ENCODE measurements at places on chromosomes 4 and X.
A peak's percentile ranks its signal among the peaks of the same experiment; 100 is the strongest.

DNA sequence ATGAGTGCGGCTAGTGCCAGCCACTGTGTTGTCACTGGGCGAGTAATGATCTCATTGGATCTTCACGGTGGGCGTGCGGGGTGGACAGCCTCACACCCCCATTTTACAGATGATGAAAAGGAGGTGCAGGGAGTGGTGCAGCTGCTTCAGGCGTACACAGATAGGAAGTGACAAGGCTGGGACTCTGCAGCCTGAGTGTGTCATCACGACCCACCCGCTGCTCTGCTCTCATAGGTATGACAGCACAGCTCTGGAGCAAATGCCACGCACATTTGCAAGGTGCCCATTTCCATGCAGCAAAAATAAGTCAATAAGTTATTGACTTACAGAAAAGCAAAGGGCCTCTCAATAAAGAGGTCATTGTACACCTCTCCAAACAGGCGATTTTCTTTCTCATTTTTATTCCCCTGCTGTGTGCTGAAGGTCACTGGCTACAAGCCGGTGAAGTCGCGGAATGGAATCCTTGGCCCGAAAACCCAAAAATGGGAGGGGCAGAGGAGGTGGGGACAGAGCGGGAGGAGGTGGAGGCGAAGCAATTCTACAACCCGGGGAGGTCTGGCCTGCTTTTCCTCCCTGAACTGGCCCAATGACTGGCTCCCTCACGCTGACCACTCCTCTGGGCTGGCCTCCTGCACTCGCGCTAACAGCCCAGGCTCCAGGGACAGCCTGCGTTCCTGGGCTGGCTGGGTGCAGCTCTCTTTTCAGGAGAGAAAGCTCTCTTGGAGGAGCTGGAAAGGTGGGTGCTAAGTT is at the start of gene SOD3:
Gene SOD3 (plus strand): TSS at position 658 of the 750 bp plus-strand sequence. CDS start 3,949 bp downstream, outside the sequence.
- DNase-seq, result peak; percentile 58

- DNase-seq, result no peak
These were observed 87.7 kb downstream of the RLIM start for GRCh38 chrX:74526764-74527163.

DNA sequence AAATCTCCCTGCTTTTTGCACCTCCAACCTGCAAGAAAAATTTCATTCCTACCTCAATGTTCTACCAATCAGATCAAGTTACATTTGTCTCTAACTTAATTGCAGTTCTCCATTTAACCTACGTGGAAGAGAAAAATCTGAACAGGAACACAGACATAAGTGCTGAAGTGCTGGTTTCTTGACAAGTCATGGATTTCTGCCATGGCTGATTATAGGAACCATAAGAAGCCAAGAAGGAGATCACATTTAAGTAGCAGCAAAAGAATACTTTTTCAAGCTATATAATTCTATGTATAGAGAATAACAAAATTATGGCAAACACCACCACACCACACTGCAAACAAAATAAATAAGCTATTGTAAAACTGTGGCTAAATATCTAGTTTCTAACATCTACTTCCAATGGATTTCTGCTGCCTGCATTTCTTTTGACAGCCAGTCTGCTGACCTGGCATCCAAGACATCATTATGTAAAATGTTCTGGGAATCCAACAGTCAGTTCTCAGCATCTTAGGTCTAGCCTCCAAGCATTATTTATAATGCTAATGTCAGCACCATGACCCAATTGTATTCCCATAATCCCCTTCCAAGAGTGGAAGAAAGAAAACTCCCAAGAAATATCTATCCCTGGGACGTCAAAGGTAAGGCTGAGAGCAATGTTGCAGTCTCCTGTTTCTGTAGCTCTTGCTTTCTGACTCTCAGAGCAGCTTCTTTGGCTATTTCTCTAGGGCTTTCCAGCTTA is 50.8 kb upstream of the GAB1 start:
- no peak for DNase-seq

GRCh38 chr4:104210420-104210819 is 284.3 kb downstream of the CXXC4 start:
- no peak for DNase-seq

DNA sequence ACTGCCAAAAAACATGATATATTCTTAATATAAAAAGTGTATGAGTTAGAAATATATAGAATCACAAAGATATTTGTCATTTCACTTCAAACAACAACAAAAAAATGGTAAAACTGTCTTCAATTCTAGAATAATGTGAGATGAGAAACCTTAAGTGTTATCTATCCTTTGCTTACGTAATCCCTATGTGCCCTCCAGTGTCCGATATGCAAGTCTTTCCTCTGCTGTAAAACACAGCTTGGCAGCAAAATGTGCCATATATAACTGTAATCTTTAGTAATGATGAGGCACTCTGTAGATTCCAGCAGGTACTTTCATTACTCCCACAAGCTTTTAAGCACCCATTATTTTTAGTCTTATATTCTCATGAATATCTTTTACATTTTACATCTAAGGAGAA is 555.1 kb upstream of the FRG1 start:
- DNase-seq, result no peak

DNA sequence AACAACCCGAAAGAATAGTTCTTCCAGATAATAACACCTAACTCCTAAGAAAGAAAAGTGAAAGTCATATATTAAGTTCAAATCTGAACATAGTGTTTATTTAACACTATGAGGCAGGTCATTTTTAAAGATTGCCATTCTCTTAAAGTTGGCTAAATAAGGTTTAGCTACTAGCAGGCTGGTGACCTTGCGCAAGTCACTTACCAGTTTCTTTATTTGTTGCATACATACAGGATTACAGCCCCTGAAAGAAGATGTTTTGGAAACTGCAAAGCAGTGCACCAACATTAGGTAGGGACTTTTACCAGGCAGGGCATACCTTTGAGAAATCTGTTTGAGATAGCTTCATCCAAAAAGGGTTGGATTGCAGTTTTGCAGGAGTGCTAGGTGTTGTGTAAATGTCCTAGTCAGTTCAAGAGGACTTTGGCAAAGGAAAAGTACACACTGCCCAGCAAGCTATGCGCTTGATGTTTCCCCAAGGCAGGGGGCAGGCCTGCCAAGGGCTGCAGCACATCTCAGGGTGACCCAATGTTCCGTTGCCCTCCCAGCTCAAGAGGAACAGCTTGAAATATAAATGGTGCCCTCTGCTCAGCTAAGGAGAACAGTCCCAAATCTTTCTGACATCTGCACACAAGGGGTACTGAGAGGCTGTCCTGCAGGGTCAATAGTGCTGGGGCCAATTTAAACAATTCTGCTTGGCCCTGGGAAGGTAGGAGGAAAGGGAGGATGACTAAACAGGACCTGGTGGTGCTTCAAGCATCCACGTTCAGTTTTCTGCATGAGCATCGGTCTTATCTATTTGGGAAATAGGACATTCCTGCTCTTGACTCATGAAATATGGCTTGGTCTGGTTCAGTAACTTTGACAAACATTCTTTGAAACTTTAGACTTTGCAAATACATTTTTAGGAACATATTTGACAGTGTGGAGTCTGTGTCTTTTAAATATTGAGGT is 130.8 kb downstream of the COL4A6 start:
- DNase-seq, result no peak

- no peak for DNase-seq
These were observed 194.8 kb upstream of the GPC4 start for GRCh38 chrX:133610056-133610455.

DNA sequence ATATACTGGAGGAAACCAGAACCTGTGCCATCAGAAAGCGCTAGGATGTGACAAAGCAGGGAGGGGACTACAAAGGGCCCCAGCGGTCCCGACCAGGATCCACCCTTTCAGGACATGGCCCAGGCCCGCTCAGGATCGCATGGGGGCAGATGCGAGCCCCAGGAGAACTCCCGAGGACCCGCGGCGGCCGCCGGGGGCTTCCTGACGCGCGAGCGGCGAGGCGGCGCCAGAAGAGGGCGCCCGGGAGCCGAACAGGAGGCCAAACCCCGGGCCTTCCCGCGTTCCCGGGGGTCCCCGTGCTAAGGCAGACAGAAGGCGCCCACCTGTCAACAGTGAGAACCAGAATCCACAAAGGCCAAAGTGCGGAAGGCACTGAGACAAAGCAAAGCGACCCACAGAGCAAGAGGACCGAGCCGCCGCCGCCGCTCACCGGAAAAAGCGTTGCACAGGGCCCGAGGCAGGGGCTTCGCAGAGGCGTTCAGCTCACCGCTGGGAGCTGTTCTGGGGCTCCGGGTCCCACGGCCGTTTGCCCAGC is 7.3 kb upstream of the OPN1LW start:
- DNase-seq, result peak; percentile 58

GRCh38 chrX:17595456-17596035 is 141.7 kb upstream of the SCML1 start:
- DNase-seq, result no peak

- no peak for DNase-seq
These were observed at the start of gene SLC25A43 for GRCh38 chrX:119398974-119399771. SLC25A43 (plus strand) TSS chrX:119399336; CDS start chrX:119399404, 68 bp downstream.

DNA sequence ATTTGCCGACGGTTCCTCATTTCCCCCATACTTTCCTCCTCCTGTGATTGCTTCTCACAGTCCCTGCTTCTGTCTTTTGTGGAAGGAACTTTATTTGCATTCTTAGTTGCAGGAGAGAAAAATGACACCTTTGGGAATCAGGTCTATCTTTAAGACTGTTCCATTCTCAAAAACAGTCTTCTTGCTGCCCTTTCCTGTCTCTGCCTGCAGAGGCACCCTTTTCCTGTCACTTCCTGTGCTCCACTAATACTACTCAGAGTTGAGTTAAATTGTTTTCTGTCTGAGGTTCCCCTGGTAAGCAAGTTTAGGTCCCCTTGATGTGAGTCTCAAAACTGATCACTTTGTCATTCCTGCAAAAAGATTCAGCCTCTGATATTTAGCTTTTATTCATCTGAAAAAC is 208.8 kb upstream of the CLNK start:
- peak; percentile 2 for DNase-seq

GRCh38 chrX:78653118-78653822 is 5.9 kb downstream of the RTL3 start:
- peak; percentile 38 for DNase-seq

- DNase-seq, result peak; percentile 42
These were observed 21.7 kb upstream of the FAM156A start for GRCh38 chrX:52979993-52980392.

DNA sequence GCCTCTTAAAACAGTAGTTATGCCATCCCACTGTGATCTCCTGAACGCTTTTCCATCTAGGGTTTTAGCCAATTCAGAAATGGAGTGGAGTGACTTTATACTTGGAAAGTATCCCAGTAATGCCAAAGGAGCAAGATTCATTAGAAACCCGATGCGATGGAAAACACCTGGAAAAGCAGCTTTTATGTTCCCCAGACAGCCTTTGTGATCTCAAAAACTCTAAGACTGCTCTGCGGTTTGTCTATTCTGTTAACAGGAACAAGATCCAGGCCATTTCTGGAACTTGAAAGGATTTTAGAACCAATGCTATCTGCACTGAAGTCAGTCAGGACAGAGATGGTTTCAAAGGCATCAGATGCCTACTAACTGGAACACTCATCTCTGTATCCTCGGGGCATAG is 145.1 kb downstream of the APBB2 start:
- DNase-seq, result no peak

- no peak for DNase-seq
These were observed 44.3 kb downstream of the CHST7 start for GRCh38 chrX:46617906-46618305.

GRCh38 chr4:683982-684622 is 4.8 kb downstream of the SLC49A3 start:
- DNase-seq, result peak; percentile 39

GRCh38 chr4:41734371-41734770 is 14.2 kb downstream of the PHOX2B start:
- DNase-seq, result no peak

GRCh38 chr4:53553486-53554210 is 37.6 kb downstream of the LNX1 start:
- no peak for DNase-seq

DNA sequence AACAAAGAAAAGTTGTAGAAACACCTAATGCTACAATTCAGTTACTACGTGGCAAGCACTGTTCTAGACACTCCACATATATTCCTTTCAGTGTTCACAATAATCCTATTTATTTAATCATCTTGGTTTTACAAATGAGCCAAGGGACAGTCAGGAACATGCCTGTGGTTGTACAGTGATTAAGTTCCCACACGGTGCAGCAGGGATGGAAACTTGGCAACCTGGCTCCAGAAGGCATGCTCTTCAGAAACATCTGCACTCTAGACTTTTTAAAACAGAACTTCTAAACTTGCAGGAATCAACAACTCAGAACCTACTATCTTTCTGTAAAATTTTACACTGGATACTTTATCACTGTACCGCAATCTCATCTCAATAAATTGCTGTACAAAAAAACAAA is 32.1 kb downstream of the TAPT1 start:
- DNase-seq, result no peak

- DNase-seq, result no peak
These were observed 1.6 kb upstream of the ARHGAP10 start for GRCh38 chr4:147730333-147730732.

DNA sequence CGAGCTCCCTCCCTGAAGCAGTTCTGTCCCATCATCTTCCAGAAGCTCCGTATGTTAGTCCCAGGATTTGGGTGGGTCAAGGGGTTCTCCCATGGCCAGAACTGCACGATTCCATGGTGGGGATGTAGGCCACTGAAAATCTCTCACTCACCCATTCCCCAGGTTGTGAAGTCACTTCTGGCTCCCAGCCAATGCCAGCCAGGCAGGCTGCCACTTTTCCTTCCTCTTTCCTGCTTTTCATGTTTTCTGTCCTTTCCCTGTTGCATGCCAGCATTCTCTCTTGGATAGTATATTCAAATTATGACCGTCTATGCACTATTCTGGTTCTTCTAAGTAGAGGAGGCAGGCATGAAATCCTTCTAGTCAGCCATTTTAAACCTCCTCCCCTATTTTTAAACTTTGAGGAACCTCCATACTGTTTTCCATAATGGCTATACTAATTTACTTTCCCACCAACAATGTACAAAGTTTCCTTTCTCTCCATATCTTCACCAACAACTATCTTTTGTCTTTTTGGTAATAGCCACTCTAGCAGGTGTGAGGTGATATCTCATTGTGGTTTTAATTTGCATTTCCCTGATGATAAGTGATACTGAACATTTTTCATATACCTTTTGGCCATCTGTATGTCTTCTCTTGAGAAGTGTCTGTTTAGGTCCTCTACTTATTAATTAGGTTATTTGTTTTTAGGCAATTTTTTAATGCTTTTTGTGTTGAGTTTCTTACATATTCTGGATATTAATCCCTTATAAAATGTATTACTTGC is 182.1 kb upstream of the TET2 start:
- no peak for DNase-seq

- no peak for DNase-seq
These were observed 2.6 kb upstream of the SEPTIN6 start for GRCh38 chrX:119695535-119696050.

- no peak for DNase-seq
These were observed 22.0 kb downstream of the ARHGAP24 start for GRCh38 chr4:85496933-85497332.

DNA sequence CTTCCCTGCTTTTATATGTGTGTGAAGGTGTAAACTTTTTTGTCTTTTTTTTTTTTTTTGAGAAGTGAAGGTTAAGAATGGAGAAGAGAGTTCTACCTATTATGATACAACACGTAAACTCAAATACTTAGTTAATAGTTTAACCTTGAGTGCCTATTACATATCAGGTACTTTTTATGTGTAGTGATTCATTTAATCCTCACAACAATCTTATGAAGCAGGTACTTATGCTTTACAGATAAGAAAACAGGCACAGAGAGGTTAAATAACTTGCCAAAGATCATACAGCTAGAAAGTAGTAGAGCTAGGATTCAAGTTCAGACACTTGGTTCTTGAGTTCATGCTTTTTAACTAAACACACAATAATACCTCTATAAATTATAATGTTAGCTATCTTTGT is 107.4 kb downstream of the THOC2 start:
- DNase-seq, result no peak
